Fibroblast of skin of left quadriceps (primary cell): ENCODE measurements at places on chromosomes 1 and 21.

GRCh38 chr1:25990702-25991395, 7.0 kb downstream of the PAFAH2 start:
- DNase-seq = no peak

DNA sequence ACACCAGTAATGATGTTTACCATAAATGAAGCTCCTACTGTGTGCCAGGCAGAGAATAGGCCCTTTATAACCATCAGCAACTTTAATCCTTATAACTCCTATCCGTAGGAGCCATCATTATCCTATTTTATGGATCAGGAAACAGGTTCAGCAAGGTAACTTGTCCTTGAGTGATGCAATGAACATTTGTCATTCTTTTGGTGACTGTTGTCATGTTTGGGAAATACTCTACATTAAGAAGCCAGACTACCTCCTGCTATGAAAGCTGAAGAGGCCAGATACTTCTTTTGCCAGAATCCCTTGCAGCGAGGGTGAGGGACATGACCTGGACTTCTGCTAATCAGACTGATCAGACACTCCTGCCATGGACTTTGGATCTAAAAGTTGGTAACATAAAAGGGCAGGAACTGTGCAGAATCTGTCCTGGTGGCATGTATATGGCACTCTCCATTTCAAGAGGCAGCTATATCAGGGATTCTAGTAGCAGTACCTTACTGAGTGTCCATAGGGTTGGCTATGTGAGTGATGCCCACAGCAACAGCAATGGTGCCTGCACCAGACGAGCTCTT, 33.1 kb upstream of the SRRM1 start:
- no peak for DNase-seq

DNA sequence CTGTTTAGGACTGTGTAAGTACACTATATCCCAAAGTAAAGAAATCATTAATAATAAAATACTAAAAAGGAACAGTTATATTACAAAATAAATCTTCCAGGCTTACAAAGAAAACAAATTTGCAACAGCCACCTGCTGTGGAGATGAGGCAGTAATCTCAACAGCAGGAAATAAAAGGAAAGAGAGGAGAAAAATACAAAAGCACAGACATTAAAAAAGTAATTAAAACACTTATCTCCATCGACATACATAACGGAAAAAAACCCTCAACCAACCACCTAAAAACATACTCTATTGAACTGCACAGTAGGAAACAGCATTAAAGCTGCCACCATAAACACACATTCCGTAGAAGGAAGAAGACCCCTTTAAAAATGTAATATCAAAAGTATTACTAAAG, 317.6 kb downstream of the DPYD start:
- DNase-seq = no peak

DNA sequence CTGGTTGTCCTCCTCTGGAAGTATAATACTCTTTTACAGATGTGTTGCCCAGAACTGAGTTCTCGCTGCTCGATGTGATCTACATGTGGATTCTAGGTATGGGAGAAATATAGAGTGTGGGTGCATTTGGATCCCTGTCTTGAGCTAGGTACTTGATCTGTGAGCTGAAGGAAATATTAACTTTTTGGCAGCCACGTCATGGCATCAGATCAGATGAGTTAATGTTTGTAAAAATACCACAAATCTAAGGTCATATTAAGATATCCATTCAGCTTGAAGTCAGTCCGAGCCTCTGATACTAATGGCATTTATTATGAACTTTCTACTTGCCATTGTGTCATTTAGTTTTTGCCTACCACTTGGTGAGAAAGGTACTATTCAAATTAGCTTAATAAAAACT, 24.6 kb downstream of the MAPKAPK2 start:
- no peak for DNase-seq

DNA sequence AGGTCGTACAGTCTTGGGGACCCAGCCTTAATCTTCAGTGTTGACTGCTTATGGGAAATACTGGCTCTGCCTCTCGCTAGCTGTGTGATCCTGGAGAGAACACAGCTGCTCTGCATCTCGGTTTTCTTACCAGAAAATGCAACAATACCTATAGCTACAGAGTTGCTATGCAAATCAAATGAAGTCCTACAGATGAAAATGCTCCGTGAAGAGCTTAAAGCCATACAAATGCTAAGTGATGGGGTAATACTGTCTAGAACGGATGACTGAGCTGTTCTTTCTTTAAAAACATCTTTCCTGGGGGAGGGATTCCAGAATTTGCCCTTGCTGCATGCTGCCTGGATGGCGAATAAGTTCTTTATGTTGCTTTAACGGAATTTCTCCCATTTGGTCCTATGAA, 132.0 kb downstream of the ZBTB18 start:
- DNase-seq = no peak

DNA sequence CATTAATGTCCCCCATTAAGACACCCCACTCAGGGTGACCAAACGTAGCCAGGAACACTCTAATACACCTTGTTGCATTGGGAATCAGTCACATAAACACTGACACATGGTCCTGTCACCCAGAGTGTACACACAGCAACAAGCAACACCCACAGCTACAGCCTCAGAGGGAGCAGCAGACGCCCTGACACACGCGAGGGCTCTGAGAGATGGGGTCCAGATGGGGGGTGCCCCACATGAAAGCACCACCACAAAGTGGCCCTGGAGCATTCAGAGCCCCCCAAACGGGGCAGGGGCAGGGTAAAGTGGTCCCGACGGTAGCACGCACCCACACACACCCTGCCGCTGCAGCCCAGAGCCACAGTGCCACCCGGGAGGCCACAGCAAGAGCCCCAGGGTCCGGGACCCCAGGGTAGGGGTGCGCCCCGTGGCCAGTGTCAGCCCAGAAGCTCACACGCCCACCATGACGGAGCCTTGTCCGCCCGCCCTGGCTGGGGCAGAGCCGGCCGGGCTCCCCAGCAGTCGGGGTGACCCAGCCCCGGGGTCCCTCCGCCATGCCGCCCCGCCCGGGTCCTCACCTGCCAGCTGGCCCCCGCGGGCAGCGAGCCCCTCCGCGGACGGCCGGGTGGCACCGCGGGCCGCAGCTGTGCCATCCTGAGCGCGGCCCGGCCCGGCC, 47.3 kb downstream of the RAP1GAP start:
- DNase-seq = no peak

DNA sequence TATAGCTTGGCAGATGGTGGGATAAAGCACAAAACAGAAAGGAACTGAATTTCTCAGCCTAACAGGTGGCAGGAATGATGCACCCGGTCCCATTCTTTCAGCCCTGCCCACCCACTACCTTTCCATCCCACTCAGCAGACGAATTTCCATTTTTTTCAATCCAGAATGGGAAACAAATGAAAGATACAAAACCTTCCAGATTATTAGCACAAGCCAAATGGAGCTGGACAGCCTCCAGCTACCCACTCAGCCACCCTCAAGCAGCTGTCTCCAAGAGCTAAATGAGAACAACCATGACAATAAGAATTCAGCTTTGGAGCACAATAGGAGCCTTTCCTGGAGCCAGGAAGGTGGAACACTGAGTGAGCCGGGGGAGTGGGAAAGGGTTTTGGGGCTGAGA, 96.3 kb upstream of the ST6GALNAC5 start:
- DNase-seq = no peak
